ENCODE measurements at places on chromosomes 12 and 14.

- no peak for DNase-seq
- H3K27ac ChIP-seq = no peak overlapping the region
- no peaks in the 10 kb centered on the region for H3K27me3 ChIP-seq
- peaks cover 10% of the 10 kb centered on the region for H3K4me1 ChIP-seq
- H3K4me3 ChIP-seq = no peak overlapping the region
- H3K36me3 ChIP-seq = peaks cover 8% of the 10 kb centered on the region
These were observed 352.9 kb downstream of the SOX5 start for GRCh38 chr12:23596568-23596967.

DNA sequence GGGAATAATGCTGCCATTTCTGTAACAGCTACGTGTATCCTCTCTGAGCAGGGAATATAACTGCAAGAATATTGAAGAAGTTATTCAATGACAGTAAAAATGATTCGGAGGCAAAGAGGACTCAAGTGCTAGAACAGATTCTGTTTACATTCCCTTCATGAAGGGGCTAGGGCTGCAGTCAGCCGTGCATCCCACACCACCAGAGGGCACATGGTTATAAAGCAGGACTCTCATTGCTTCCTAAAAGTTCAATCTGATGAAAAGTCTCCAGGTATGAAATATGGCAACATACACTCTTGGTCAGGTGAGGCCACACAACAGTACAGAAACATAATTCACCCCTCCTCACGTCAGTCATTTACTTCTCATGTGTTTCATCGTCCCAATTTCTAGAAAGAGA lies 34.0 kb downstream of the TCHP start:
- peaks cover 36% of the 10 kb centered on the region for H3K36me3 ChIP-seq
- no peak overlapping the region for H3K4me3 ChIP-seq
- H3K27ac ChIP-seq = peak overlapping the region; percentile 36
- H3K4me1 ChIP-seq = no peaks in the 10 kb centered on the region

- DNase-seq = no peak
- no peak overlapping the region for H3K27ac ChIP-seq
- H3K27me3 ChIP-seq = no peaks in the 10 kb centered on the region
- H3K4me3 ChIP-seq = no peak overlapping the region
- peaks cover 50% of the 10 kb centered on the region for H3K36me3 ChIP-seq
These were observed 42.0 kb downstream of the CKB start for GRCh38 chr14:103480595-103480994.

GRCh38 chr12:160858-161257 lies 53.1 kb downstream of the SLC6A12 start:
- DNase-seq = no peak
- H3K4me3 ChIP-seq = no peak overlapping the region
- peaks cover 5% of the 10 kb centered on the region for H3K4me1 ChIP-seq
- no peaks in the 10 kb centered on the region for H3K36me3 ChIP-seq
- no peak overlapping the region for H3K27ac ChIP-seq

- H3K4me3 ChIP-seq = no peak overlapping the region
- H3K36me3 ChIP-seq = peaks cover 16% of the 10 kb centered on the region
- no peaks in the 10 kb centered on the region for H3K4me1 ChIP-seq
- no peak for DNase-seq
- no peak overlapping the region for H3K27ac ChIP-seq
- no peaks in the 10 kb centered on the region for H3K27me3 ChIP-seq
These were observed 46.7 kb downstream of the BHLHE41 start for GRCh38 chr12:26077915-26078702.

GRCh38 chr12:114003286-114003685 lies 37.2 kb upstream of the RBM19 start:
- no peak overlapping the region for H3K27ac ChIP-seq
- no peaks in the 10 kb centered on the region for H3K36me3 ChIP-seq
- H3K4me1 ChIP-seq = no peaks in the 10 kb centered on the region
- no peak for DNase-seq
- H3K4me3 ChIP-seq = no peak overlapping the region

DNA sequence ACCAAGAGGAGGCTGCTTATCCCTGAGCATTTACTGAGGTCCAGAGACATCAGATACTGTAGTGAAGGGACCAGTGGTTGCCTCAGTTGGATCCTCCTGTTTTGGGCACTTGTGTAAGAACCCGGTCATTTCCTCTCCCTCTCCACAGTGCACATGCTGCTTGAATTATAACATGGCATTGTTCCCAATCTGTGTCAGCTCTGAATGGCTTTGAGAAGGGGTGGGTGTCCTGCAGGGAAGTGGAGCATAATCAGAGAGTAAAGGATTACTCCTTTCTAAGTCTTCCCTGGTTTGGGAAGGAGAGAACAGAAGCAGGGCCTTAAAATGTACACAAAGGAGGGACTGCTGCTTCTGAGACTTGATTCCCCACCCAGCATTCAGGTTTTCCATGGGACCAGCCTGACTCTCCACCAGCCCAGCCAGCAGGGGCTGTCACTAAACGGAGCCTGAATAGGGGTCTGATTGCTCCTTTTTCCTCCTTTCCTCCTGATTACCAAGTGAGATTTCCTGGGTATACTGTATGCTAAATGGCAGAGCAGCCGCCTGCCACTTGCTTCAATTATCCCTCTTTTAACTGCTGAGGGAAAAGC lies 78.4 kb downstream of the NRXN3 start:
- no peak overlapping the region for H3K4me3 ChIP-seq
- peaks cover 11% of the 10 kb centered on the region for H3K4me1 ChIP-seq

GRCh38 chr14:55123101-55123500 lies 6.0 kb upstream of the LGALS3 start:
- DNase-seq = no peak
- peaks cover 5% of the 10 kb centered on the region for H3K4me1 ChIP-seq
- no peaks in the 10 kb centered on the region for H3K36me3 ChIP-seq
- H3K4me3 ChIP-seq = no peak overlapping the region

DNA sequence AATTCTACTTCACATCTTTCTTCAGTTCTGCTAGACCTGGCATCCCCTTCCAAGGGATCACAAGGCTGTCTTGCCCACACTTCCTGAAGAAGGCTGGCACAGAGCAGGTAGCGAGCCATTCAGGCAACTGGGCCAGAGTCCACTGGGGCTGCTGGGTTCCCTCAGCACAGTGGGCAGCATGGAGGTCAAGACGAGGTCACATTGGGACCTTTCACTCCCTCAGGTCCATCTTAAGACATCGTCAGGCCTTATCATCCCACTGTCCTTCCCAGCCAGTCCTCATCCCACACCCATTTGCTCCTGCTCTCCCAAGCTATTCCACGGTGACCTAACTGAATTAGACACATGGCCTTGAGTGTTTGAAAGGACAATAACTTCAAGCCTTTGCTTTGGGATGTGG lies 143.1 kb upstream of the HIF1A start:
- H3K36me3 ChIP-seq = no peaks in the 10 kb centered on the region
- DNase-seq = no peak
- no peak overlapping the region for H3K4me3 ChIP-seq
- H3K27me3 ChIP-seq = no peaks in the 10 kb centered on the region

DNA sequence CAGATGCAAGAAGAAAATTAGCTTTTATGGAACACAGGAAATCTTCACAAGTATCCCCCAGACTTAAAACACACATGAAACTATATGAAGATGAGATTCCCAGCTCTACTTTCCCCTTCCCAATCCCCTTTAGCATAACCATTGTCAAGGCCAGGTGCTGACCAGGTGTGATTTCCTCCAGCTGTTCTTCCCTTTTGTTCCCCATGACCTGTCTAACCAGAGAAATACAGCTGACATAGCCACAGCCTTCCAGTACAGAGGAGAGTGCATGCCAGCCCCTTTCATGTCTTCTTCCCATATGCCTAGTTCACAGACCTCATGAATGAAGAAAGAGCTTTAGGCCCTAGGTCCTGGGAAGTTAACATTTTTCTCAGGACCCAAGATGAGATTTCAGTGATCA lies 43.5 kb upstream of the FKBP4 start:
- no peak for DNase-seq
- H3K4me3 ChIP-seq = no peak overlapping the region
- peaks cover 56% of the 10 kb centered on the region for H3K4me1 ChIP-seq

- no peaks in the 10 kb centered on the region for H3K27me3 ChIP-seq
- no peak overlapping the region for H3K4me3 ChIP-seq
- no peak overlapping the region for H3K27ac ChIP-seq
- no peaks in the 10 kb centered on the region for H3K36me3 ChIP-seq
- no peak for DNase-seq
These were observed 138.0 kb upstream of the CPNE8 start for GRCh38 chr12:39043424-39043822.

GRCh38 chr12:6471989-6472360 lies 1.5 kb upstream of the VAMP1 start:
- peaks cover 17% of the 10 kb centered on the region for H3K36me3 ChIP-seq
- DNase-seq = no peak
- peak overlapping the region; percentile 68 for H3K4me3 ChIP-seq
- no peak overlapping the region for H3K27ac ChIP-seq
- H3K27me3 ChIP-seq = peaks cover 26% of the 10 kb centered on the region

- no peaks in the 10 kb centered on the region for H3K27me3 ChIP-seq
- no peak overlapping the region for H3K4me3 ChIP-seq
- DNase-seq = no peak
- peak overlapping the region; percentile 41 for H3K27ac ChIP-seq
- H3K4me1 ChIP-seq = peaks cover 12% of the 10 kb centered on the region
- no peaks in the 10 kb centered on the region for H3K36me3 ChIP-seq
These were observed 348.0 kb downstream of the SEC23A start for GRCh38 chr14:38755036-38755435.
